ENCODE measurements at places on chromosomes 1 and 21. TPM values are rescaled to one million over a fixed set of nuclear protein-coding genes. Genes with fewer than 3 reads are reported as not detected.

Gene PAPPA2
- 0.35 TPM for total RNA-seq

Gene KCNK2
- total RNA-seq, result 7.8 TPM

Gene ETV3L
- not detected for total RNA-seq

Gene LRRC39
- not detected for total RNA-seq

Gene LCK
- not detected for total RNA-seq

Gene RGS4
- 231 TPM for total RNA-seq

Gene CCDC185
- total RNA-seq, result not detected

Gene TEDDM1
- total RNA-seq, result not detected

Gene POU3F1
- not detected for total RNA-seq

Gene SYCP1
- not detected for total RNA-seq

Gene AMY1A
- not detected for total RNA-seq

Gene S100A7
- total RNA-seq, result not detected

Gene PIGR
- not detected for total RNA-seq

Gene AMY1B
- not detected for total RNA-seq

Gene CDC14A
- 1.4 TPM for total RNA-seq

Gene RNU1-2
- not detected for total RNA-seq

Gene TMEM82
- total RNA-seq, result not detected

Gene KLHDC9
- total RNA-seq, result 4.0 TPM

Gene CRB1
- not detected for total RNA-seq

Gene S100PBP
- 17.0 TPM for total RNA-seq

Gene CLDN8
- total RNA-seq, result not detected
